ENCODE measurements at places on chromosomes 7 and 10. TPM values are rescaled to one million over a fixed set of nuclear protein-coding genes. Genes with fewer than 3 reads are reported as not detected.

HERC4 gene
- total RNA-seq, result 59.1 TPM

LZTS2 gene
- total RNA-seq, result 12.6 TPM

ASAH2 gene
- 4.9 TPM for total RNA-seq

- DNase-seq, result no peak
Observed at GRCh38 chr7:33497051-33497450, 367.7 kb downstream of the BBS9 start.

- no peak for DNase-seq
Observed at GRCh38 chr7:142506601-142507000, 242.7 kb upstream of the PRSS1 start.
